ENCODE measurements at places on chromosomes 3 and 15.

DNA sequence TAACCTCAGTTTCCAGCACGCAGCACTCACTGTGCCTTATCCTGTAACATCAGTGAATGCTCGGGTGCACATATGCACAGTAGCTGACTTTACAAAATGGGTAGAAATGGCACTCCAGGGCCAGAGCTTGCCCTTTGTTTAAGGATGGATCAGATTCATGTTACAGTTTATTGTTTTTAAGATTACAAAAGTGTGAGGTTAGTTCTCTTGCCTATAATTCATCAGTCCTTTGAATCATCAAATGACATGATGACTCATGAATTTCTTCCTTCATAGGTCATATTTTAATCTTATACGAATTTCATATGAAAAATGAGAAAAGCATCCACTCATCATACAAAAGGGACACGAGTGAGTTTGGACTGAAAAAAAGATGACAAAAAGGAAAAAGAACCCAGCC lies 545.3 kb downstream of the GBE1 start:
- no peak for DNase-seq

GRCh38 chr3:168091941-168092340 lies 3.8 kb downstream of the GOLIM4 start:
- peak; percentile 29 for DNase-seq

- DNase-seq: no peak
These were observed at the start of gene TM4SF18 for GRCh38 chr3:149333176-149333859. Gene TM4SF18, minus strand, starts transcription at chr3:149333636. Its CDS starts 254 bp downstream, at chr3:149333382.

DNA sequence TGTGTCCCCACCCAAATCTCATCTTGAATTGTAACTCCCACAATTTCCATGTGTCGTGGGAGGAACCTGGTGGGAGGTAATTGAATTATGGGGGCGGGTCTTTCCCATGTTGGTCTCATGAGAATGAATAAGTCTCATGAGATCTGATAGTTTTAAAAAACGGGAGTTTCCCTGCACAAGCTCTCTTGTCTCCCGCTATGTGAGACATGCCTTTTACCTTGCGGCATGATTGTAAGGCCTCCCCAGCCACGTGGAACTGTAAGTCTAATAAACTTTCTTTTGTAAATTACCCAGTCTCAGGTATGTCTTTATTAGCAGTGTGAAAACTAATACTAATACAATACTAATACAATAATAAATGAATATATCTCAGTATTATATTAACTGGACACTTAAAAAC lies 9.9 kb upstream of the YEATS2 start:
- DNase-seq: no peak

GRCh38 chr3:195758721-195759353 lies 38.1 kb downstream of the MUC20 start:
- no peak for DNase-seq

Data from NCI-H1105 treated with DMSO at 0.1 percent for 48 hours (cell line).